ENCODE measurements at places on chromosomes 5 and 9. TPM values are rescaled to one million over a fixed set of nuclear protein-coding genes. Genes with fewer than 3 reads are reported as not detected.

CRB2 gene
- total RNA-seq = not detected

DNA sequence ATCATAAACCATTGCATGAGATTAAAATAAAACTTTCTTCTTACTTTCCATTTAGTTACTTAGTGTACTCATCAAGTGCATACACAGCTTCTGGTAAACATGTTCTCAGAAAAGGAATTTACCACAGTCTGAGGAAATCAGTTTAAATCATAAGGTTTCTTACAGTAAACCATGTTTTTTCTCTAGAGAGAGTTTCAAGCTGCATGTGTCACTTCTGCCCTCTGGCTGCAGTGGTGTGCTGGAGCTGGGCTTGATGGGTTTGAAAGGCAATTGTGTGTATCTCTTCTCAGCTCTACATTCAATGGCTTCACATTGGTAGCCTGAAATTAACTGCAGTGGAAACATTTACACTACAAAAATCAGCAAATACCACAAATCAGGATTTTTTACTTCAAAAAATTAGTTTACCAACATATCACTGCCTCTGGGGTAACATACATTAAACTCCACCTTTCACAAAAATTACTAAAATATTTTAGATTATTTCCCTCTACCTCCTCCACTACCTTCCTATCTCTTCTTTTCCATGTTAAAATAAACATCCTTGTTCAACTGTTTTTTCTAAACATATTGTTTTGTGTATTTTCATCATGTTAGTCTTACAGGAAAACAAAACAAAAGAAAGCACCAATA is 414.3 kb downstream of the ANXA1 start:
- H3K27me3 ChIP-seq = no peaks in the 10 kb centered on the region
- H3K27ac ChIP-seq = no peak overlapping the region
- no peaks in the 10 kb centered on the region for H3K36me3 ChIP-seq
- DNase-seq = no peak
- H3K4me1 ChIP-seq = no peaks in the 10 kb centered on the region

GRCh38 chr5:79333852-79334557 is 98.1 kb downstream of the JMY start:
- no peaks in the 10 kb centered on the region for H3K4me1 ChIP-seq
- no peak overlapping the region for H3K4me3 ChIP-seq
- no peak for DNase-seq
- H3K27me3 ChIP-seq = no peaks in the 10 kb centered on the region
- no peak overlapping the region for H3K27ac ChIP-seq

- H3K4me3 ChIP-seq = no peak overlapping the region
- no peaks in the 10 kb centered on the region for H3K27me3 ChIP-seq
- DNase-seq = no peak
These were observed 80.4 kb upstream of the CDH6 start for GRCh38 chr5:31113101-31113500.

PAEP gene
- not detected for total RNA-seq

STING1 gene
- total RNA-seq = 96.6 TPM

DNA sequence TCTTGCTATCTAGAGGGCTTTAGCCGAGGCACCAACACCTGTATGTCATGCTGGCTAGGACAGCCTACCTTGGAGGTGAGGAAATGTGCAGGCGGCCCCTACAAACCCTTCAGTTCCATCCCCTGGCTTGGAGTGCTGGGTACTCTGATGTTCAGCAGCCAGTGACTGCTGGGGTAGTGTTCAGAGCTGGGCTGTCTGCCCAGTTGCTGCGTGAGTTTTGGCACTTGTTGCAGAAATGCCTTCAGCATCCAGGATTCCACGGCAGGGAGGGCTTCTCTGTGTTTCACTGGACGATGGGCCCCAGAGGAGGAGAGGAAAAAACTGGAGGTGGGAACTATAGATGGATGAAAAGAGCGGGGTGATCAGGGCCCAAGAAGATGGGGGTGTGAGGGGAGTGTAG is 10.4 kb downstream of the SWI5 start:
- no peaks in the 10 kb centered on the region for H3K4me1 ChIP-seq
- no peak overlapping the region for H3K4me3 ChIP-seq
- H3K27ac ChIP-seq = no peak overlapping the region
- H3K27me3 ChIP-seq = no peaks in the 10 kb centered on the region

PCDHGA6 gene
- total RNA-seq = 0.21 TPM

- H3K27me3 ChIP-seq = no peaks in the 10 kb centered on the region
- DNase-seq = no peak
- H3K4me1 ChIP-seq = no peaks in the 10 kb centered on the region
- no peak overlapping the region for H3K27ac ChIP-seq
These were observed 283.3 kb downstream of the SPOCK1 start for GRCh38 chr5:137215780-137216179.

TAF11L5 gene
- total RNA-seq = not detected
